ENCODE measurements at places on chromosomes 16 and 17.

- no peak for DNase-seq
Observed at GRCh38 chr16:19135201-19135842, 21.6 kb downstream of the ITPRIPL2 start.

GRCh38 chr17:31509805-31510177, 118.3 kb downstream of the RAB11FIP4 start:
- no peak for DNase-seq

DNA sequence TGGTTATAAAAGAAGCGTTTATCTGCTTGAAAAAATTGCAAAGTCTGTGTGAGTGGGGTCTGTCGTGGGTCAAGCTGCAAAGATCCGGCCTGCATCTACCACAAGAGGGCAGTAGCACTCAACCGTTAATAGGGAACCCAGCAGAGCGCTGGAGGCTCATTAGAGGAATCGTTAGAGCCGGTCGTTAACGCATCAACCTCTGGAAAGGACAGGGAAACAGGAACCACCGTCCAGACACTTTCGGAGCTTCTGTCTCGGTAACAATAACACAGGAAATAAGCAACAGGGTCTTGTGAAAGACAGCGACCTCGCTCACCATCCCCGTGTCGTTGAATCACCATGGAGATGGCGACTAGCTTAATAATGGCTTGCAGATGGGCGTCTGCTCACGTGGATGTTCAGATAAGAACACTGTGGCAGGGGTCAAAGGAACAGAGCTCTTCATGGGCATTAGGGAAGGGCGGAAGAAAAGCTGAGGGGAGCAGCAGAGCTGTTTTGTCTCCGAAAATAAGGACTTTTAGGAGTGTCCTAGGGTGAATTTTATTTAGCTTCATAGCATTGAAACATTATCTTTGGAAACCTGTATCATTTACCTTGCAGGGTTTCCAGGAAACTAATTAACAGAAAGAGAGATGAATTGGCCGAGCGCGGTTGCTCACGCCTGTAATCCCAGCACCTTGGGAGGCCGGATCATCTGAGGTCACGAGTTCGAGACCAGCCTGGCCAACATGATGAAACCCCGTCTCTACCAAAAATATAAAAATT, 11.9 kb upstream of the NSRP1 start:
- peak; percentile 98 for DNase-seq

GRCh38 chr16:15776572-15776971, 80.3 kb downstream of the MYH11 start:
- no peak for DNase-seq

DNA sequence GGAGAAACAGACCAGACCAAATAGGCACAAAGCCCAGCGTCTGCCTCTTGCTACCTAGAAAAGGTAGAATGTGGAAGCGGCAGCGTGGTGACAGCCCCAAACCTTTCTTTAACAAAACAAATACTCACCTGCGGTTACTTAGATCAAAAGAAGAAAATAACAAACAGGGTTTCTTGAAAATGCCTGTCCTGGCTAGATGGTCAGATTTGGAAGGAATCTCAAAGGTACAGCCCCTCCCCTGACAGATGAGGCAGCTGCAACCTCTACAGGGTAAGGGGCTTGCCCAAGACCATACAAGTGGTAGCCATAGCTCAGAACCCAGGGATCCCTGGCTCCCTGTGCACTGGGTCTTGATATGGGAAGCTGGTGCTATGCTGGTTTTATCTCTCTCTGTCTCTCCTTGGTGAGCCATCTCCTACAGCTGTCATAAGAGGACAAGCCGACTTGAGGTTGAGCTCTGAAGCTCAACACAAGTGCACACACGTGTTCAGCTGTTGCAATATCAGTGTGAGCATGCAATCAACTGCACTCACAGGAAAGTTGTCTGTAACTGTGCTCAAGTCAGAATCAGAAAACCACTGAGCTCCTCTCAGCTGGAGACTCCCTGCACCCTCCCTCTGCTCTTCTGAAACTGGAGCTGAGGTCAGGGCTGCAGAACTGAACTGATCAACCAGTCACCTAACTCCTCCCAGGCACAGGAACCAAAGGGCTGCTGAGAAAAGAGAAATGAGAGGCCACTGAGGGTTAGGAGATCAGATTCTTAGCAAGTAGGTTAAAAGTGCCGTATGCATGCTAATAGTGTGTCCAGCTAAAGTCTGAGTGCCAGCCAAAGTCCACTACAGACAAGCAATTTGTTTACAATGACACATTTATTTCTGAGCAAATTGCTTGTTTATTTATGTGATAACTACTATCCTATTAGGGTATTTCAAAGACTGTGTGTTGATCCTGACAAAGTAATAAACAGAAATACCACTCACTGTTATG, 6.1 kb upstream of the RNF157 start:
- peak; percentile 99 for DNase-seq

GRCh38 chr16:50739031-50739430, 2.9 kb upstream of the CYLD start:
- DNase-seq: no peak

DNA sequence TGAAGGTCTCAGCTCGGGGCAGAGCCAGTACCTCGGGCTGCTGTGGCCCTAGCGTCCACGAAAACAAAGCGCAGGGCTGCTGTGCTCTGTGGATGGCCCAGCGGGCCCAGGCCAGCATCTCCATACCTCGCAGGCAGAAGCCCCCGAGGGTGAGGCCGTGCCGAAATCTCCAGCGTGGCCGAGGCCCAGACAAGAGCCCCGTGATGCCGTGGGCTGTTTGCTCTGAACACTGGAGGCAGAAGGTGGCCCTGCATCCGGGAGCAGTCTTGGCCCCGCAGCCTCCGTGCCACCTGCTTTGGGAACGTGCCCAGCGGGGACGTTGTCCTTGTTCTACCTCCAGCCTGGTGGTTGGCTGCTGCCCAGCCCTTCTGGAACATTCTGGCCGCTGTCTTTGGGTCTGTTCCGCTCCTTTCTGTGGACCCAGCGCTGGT, 121.4 kb downstream of the BANP start:
- DNase-seq: no peak

DNA sequence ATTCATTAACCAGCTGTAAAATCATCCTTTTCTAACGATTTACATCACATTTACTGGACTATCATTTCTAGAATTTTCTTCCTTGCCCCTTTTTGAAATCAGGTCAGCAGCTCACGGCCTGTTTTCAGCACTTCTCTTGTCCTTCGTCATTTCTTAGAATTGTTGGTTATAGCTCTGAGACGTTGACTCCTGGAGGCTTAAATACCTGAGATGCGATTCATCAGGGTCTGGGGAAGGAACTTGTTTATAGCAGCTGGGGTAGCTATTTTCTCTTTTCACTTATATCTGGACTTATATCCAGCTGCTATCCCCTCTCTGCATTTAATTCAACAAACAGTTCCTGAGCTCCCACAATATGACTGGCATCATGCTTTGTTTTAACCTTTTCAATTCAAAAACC, 338.7 kb upstream of the TNRC6C start:
- DNase-seq: no peak

GRCh38 chr17:45093444-45094110, 32.5 kb downstream of the NMT1 start:
- DNase-seq: no peak

DNA sequence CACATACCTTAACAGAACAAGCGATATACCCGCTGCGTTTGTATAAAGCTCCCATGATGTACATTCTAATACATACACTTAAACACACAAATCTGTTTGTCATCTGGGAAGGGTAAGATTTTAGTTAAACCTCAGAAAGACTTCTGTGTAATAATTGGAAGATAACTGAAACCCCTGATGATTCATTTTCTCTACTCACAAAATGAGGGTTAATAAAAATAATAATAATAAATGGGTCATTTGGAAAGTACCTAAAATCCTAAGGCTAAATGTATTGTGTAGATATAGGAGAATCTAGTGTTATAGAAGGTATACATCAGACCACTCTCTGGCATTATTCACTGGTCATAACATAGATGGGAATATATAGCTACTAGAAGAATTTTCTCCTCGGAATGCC, 64.7 kb upstream of the SOX9 start:
- DNase-seq: no peak

- DNase-seq: peak; percentile 51
Observed at GRCh38 chr17:2011411-2012371, 13.4 kb downstream of the RTN4RL1 start.

GRCh38 chr17:69643686-69644085, 229.2 kb downstream of the MAP2K6 start:
- DNase-seq: no peak

- DNase-seq: no peak
Observed at GRCh38 chr16:68660359-68660795, 15.3 kb downstream of the CDH3 start.

GRCh38 chr16:28504707-28505404, 1.8 kb downstream of the IL27 start:
- DNase-seq: no peak

DNA sequence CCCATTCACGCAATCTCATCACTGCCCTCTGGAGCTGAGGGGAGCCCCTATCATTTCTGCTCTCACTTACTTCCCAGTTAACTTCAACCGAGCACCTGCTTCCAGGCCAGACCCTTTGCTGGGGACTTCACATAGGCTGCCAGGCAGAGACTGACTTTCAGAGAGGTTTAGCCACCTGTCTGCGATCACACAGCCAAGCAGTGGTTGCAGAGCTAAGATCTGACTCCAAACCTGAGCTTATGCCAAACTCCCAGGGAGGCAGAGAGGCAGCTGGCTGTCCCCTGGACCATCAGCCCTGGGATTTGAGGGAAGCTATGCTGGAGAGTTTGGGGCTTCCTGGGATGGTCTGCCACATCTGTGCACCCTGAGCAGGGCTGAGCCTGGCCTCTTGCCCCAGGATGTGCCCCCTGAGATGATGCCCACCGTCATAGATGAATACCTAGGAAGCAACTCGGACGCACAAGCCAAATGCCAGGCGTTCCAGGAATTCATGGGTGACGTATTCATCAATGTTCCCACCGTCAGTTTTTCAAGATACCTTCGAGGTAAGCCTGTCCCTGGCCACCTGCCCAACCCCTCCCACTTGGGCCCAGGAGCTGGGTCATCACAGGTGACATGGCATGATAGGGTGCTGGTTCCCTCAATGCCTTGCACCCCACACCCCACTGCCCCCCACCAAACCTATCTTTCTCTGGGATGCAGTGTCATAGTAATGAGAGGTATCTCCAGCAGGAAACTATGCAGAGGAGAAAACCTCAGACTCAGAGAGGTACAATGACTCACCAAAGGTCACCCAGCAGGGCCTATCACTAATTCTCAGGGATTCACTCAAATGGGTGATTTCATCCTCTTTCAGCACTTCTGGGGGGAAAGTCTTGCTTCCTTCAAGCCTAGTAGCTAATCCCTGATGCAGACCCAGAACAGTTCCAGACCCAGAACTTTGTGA, 10.0 kb downstream of the CES3 start:
- DNase-seq: no peak

DNA sequence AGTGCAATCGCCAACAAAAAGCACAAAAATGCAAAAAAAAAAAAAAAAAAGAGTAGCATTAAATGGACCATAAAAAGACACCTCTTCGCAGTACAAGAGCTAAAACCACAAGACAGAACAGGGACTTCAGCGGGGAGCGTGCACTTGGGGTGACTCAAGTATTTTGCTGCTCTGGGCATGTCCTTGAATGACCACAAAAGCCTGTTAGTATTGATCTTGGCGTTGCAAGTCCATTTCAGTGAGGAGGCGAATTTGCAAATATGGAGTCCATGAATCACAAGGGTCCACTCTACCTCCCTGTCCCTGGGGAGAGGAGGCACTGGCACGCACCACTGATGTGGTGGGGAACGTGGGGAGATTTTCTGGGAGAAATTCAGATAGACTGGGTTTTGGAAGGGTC, 78.9 kb downstream of the CNGB1 start:
- DNase-seq: no peak

GRCh38 chr16:19005561-19006445, 22.1 kb downstream of the TMC7 start:
- DNase-seq: no peak

- no peak for DNase-seq
Observed at GRCh38 chr17:37553401-37553966, 55.7 kb downstream of the SYNRG start.

DNA sequence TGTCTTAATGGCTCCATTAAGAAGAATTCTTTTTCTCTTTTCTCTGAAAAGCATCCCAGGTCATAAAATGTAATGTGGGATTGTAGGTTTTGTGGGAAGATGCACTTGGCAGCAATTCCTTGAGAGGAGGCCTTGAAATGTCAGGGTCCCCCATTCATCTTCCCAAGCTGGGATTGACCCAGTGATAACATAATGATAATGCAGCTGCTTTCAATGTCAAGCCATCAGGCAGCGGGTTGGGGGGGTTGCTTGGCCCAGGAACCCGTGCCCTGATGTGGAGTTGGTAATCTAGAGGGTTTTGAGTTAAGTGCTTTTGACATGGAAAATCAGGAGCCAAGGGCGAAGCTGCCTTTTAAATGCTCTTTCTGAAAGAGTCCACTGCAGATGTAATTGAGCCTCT, 484.0 kb downstream of the WWOX start:
- DNase-seq: no peak

GRCh38 chr17:82175201-82175600, 37.4 kb downstream of the CCDC57 start:
- DNase-seq: no peak

DNA sequence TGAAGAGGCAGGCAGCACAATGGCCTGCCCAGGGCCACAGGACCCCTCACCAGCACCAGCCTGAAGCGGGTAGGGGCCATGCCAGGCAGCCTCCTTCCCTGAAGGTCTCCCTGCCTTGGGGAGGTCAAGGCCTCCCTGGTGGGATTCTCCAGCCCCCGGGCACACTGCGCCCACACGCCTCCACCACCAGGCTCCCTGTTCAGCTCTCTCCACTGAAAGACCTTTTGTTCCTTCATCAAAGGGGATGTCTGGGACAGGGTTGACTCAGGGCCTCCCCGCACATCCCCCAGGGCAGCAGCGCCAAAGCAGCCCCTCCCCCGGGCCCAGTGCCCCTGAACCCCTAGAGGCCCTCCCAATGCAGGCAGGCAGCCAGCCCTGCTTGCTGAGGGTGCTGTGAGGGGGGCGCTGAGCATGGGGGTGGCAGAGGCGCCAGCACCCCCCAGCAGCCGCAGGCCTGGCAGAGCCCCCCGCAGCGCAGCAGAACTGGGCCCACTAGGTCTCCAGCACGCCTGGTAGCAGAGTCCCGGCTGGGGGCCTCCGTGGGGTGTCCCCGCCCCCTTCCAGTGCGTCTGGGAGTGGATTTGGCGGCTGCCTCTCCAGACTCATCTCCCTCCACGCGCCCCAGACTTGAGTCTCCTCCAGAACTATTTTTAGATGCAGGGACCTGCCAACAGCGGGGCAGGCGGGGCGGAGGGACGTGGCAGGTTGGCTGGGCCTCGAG, 13.1 kb downstream of the BCAR1 start:
- no peak for DNase-seq

- no peak for DNase-seq
Observed at GRCh38 chr16:46828943-46829342, 2.0 kb downstream of the C16orf87 start.

GRCh38 chr16:51024703-51025102, 126.4 kb downstream of the SALL1 start:
- no peak for DNase-seq
